ENCODE measurements at places on chromosomes 2 and 18. TPM values are rescaled to one million over a fixed set of nuclear protein-coding genes. Genes with fewer than 3 reads are reported as not detected.
A peak's percentile ranks its signal among the peaks of the same experiment; 100 is the strongest.

Gene UGT1A8
- total RNA-seq: not detected

Gene MTA3
- total RNA-seq: 23.5 TPM

Gene DBI
- 172 TPM for total RNA-seq

Gene CEP76
- total RNA-seq: 5.0 TPM

Gene TUBB8B
- total RNA-seq: 0.47 TPM

Gene RAD51AP2
- not detected for total RNA-seq

Gene RNF103
- total RNA-seq: 23.3 TPM

Gene TLX2
- total RNA-seq: not detected

Gene ATP9B
- total RNA-seq: 48.6 TPM

Gene SERPINB2
- not detected for total RNA-seq

Gene GAL3ST2
- not detected for total RNA-seq

- H3K4me3 ChIP-seq: no peak overlapping the region
- H3K36me3 ChIP-seq: no peaks in the 10 kb centered on the region
- H3K27ac ChIP-seq: no peak overlapping the region
- H3K4me1 ChIP-seq: peaks cover 50% of the 10 kb centered on the region
Observed at GRCh38 chr2:191167766-191168165, 17.0 kb upstream of the STAT4 start.

- no peaks in the 10 kb centered on the region for H3K36me3 ChIP-seq
- no peaks in the 10 kb centered on the region for H3K27me3 ChIP-seq
- peaks cover 23% of the 10 kb centered on the region for H3K4me1 ChIP-seq
- no peak overlapping the region for H3K4me3 ChIP-seq
- DNase-seq: no peak
Observed at GRCh38 chr2:10271946-10272345, 30.8 kb upstream of the HPCAL1 start.

DNA sequence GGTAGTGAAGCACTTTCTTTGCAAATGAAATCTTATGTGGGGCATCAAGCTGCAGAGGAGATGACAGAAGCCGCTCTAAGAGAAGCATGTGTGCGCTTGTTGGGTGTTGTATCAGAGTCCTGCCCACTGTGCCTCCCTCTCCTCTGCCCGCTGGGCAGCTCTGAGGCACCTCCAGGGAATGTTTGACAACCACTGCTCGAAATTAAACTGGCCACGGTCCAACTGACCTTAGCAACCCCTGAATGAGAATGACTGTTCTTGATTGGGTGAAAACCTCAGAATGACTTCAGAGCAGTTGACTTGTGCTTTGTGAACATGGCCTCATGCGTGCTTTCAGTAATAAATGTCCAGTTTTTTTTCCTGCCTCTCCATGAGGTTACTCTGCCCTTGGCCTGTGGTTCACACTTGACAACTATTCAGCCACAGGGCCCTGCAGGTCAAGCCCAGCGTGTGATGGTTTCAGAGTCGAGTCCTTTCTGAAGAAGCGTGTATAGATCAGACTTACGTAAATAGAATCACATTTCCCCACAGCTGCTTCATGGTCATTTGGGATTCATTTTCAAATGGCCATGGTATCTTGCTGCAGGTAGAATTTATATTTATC lies 94.9 kb downstream of the SLC4A3 start:
- no peak overlapping the region for H3K27ac ChIP-seq
- H3K4me1 ChIP-seq: no peaks in the 10 kb centered on the region
- H3K36me3 ChIP-seq: no peaks in the 10 kb centered on the region
- DNase-seq: no peak

- H3K27me3 ChIP-seq: no peaks in the 10 kb centered on the region
- H3K4me3 ChIP-seq: peak overlapping the region; percentile 96
- H3K36me3 ChIP-seq: no peaks in the 10 kb centered on the region
- DNase-seq: peak; percentile 51
- peak overlapping the region; percentile 99 for H3K27ac ChIP-seq
- peaks cover 53% of the 10 kb centered on the region for H3K4me1 ChIP-seq
Observed at GRCh38 chr18:75211002-75211621, 515 bp downstream of the TSHZ1 start.

DNA sequence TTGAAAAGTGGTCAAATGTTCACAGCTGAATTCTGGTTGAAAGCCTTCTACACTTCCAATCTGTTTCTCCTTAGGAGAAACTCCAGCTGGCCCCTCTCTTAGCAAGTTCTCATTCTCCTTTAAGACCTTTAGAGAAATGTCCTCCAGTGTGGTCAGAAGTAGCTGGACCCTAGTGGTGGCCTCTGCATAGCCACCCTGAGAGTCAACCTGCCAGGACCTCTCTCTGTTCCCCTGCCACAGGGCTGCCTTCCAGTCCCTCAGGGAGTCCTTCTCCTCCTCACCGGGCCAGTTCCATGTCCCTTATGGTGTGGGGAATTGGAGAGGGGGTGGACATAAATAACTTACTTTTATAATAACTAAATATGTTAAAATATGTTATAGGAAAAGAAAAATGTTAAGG lies 200.9 kb upstream of the PKDCC start:
- H3K27me3 ChIP-seq: peaks cover 13% of the 10 kb centered on the region
- H3K27ac ChIP-seq: no peak overlapping the region
- no peak for DNase-seq
- no peaks in the 10 kb centered on the region for H3K36me3 ChIP-seq
- H3K4me1 ChIP-seq: peaks cover under 1% of the 10 kb centered on the region

GRCh38 chr2:183919926-183920325 lies 678.4 kb upstream of the ZNF804A start:
- H3K36me3 ChIP-seq: no peaks in the 10 kb centered on the region
- no peak for DNase-seq
- H3K4me1 ChIP-seq: no peaks in the 10 kb centered on the region

DNA sequence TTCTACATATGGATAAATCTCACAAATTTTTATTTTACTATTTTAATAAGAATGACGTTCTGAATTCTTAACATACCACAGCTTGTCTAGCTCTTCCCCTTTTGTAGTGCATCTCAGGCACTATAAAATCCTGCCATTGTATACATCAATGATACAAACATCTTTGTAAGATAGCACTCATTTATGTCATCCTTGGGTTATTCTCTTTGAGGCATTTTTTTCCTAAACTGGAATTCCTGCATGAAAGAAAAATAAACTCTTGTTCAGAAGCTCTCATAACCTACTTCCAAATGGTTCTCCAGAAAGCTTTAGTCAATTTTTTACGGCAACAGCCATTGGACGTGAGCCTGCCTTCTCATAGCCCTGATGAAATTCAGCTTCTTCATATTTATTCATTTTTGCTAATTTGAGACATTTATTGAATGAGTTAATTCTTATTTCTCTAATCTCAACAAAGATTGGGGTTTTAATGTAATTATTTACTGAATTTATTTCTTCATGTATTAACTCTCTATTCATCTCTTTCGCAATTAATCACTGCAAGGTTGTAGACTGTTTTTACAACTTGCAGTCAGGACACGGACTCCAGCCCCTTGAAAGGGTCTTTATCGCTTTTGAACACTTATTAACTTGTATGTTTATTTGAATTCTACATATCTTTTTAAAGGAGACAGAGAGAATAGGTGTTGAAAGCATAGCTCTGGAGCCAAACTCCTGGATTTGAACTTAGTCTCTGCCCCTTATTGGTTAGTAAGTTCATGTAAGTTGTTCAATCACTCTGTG lies 57.6 kb upstream of the PARD3B start:
- no peaks in the 10 kb centered on the region for H3K27me3 ChIP-seq
- H3K4me3 ChIP-seq: no peak overlapping the region
- no peaks in the 10 kb centered on the region for H3K4me1 ChIP-seq

DNA sequence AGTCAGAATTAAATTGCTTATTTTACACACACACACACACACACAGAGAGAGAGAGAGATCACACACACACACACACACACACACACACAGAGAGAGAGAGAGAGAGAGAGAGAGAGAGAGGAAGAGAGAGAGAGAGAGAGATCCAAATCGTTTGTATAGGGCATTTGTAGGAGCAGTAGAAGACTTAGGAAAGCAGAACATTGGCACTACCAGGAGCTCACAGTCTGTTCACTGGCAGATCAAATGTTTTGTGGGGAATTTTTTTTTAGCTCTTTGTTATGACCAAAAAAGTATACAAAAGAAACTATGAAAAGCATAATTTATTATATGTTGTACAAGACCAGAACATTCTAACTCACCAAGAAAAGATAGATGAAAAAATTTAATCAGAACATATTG lies 81.8 kb downstream of the MBD5 start:
- H3K4me3 ChIP-seq: no peak overlapping the region
- no peak for DNase-seq
- no peaks in the 10 kb centered on the region for H3K27me3 ChIP-seq
- H3K36me3 ChIP-seq: no peaks in the 10 kb centered on the region
- H3K27ac ChIP-seq: no peak overlapping the region

- H3K36me3 ChIP-seq: no peaks in the 10 kb centered on the region
- H3K27ac ChIP-seq: no peak overlapping the region
- no peaks in the 10 kb centered on the region for H3K27me3 ChIP-seq
- no peak for DNase-seq
- H3K4me1 ChIP-seq: no peaks in the 10 kb centered on the region
Observed at GRCh38 chr2:75431763-75432162, 129.0 kb downstream of the EVA1A start.

DNA sequence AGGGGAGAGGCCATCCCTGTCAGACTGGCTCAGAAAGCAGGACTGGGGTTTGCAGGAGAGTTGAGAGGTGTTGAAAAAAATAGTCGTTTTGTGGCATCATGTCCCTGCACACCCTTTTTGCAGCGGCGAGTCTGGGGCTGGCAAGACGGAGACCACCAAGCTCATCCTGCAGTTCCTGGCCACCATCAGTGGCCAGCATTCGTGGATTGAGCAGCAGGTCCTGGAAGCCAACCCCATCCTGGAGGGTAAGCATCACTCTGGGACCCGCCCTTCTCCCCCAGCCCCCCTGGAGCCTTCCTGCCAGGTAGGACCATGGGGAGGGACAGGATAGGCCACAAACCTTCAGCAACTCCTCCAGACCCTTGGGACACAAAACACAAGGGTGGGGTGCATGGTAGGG lies 34.2 kb downstream of the MYO7B start:
- no peaks in the 10 kb centered on the region for H3K36me3 ChIP-seq
- H3K27me3 ChIP-seq: no peaks in the 10 kb centered on the region
- H3K4me3 ChIP-seq: no peak overlapping the region
- DNase-seq: no peak
- no peaks in the 10 kb centered on the region for H3K4me1 ChIP-seq

GRCh38 chr2:175004980-175005732 lies at the start of gene CHN1:
TSS of gene CHN1 (minus strand) at chr2:175005381. CDS start at chr2:175004912, 469 bp downstream.
- DNase-seq: peak; percentile 79
- peak within 1 kb of the TSS; percentile 82 for H3K27ac ChIP-seq
- no peaks in the 10 kb centered on the region for H3K36me3 ChIP-seq
- peak within 1 kb of the TSS; percentile 77 for H3K4me3 ChIP-seq
- peaks cover 30% of the 10 kb centered on the region for H3K27me3 ChIP-seq

GRCh38 chr18:29874519-29875098 lies 1167.9 kb downstream of the DSC3 start:
- no peak overlapping the region for H3K4me3 ChIP-seq
- H3K36me3 ChIP-seq: no peaks in the 10 kb centered on the region
- no peak overlapping the region for H3K27ac ChIP-seq
- DNase-seq: no peak

- H3K27ac ChIP-seq: no peak overlapping the region
- H3K27me3 ChIP-seq: no peaks in the 10 kb centered on the region
- H3K36me3 ChIP-seq: no peaks in the 10 kb centered on the region
Observed at GRCh38 chr2:212709280-212709679, 170.7 kb upstream of the ERBB4 start.

GRCh38 chr2:182866461-182867406 lies at the start of gene FRZB:
TSS of gene FRZB (minus strand) at chr2:182866637. CDS start at chr2:182866552, 85 bp downstream.
- H3K27ac ChIP-seq: peak within 1 kb of the TSS; percentile 53
- H3K36me3 ChIP-seq: no peaks in the 10 kb centered on the region
- H3K27me3 ChIP-seq: peaks cover 28% of the 10 kb centered on the region
- H3K4me3 ChIP-seq: peak within 1 kb of the TSS; percentile 51
- peak; percentile 46 for DNase-seq

DNA sequence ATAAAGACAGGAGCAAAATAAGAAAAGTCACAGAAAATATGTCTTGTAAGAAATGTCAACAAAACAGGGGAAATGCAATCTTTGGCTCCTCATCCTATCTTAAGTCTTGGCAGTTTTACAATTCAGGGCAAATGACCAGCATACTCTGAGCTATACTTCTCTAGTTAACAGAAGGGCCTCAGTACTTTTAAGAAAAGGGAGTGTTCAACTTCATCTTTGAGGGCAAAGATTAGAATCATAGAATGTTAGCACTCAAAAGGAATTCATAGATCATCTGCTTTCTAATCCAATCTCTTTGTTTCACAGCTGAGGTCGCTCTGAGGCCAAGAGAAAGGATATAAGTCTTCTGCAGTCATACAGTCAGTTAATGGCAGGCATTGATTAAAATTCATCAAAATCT lies 174.0 kb upstream of the NT5C1B start:
- H3K4me1 ChIP-seq: no peaks in the 10 kb centered on the region
- H3K4me3 ChIP-seq: no peak overlapping the region
- no peak for DNase-seq
- H3K36me3 ChIP-seq: no peaks in the 10 kb centered on the region
- no peak overlapping the region for H3K27ac ChIP-seq
- no peaks in the 10 kb centered on the region for H3K27me3 ChIP-seq

DNA sequence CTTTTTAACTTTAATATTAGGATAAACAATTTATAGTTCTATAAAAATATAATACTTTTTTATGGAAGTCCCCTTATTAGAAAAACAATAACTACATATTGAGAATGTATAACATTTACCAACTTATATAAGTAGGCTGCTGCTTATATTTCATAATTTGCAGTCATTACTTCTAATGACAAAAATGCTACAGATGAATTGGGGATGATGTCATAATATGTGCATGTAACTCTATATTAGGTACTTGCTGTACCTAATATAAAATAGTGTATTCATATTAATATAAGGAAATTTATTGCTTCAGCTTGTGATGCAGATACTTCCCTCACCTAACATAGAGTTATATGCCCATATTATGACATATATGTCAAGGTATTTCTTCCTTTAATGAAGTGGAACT lies 100.7 kb downstream of the GALNT13 start:
- no peaks in the 10 kb centered on the region for H3K4me1 ChIP-seq
- H3K4me3 ChIP-seq: no peak overlapping the region
- no peak for DNase-seq
- H3K27ac ChIP-seq: no peak overlapping the region
- no peaks in the 10 kb centered on the region for H3K36me3 ChIP-seq

- no peaks in the 10 kb centered on the region for H3K4me1 ChIP-seq
- no peaks in the 10 kb centered on the region for H3K36me3 ChIP-seq
- no peaks in the 10 kb centered on the region for H3K27me3 ChIP-seq
- no peak overlapping the region for H3K27ac ChIP-seq
- H3K4me3 ChIP-seq: peak overlapping the region; percentile 48
Observed at GRCh38 chr2:129758784-129759471, 220.5 kb upstream of the RAB6C start.

DNA sequence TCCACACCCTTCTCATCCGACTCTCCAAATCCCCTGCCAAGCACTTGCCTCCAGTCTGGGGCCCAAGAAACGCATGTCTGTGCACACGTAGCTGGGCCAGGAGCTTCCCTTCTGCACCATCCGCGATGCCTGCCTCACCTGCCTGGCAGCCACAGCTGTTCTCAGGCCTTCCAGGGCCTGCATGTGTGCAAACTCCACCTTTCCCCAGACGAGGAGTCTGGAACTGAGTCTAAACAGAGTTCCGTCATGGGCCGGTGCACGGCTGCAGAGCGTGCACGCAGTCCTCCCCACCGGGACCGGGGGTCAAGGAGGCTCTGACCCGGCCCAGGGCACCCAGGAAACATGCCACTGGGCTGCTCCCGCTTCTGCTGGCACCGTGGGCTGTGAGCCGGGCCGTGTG lies 66.8 kb upstream of the SALL3 start:
- peaks cover 16% of the 10 kb centered on the region for H3K27me3 ChIP-seq
- H3K36me3 ChIP-seq: no peaks in the 10 kb centered on the region
- DNase-seq: no peak
- no peak overlapping the region for H3K27ac ChIP-seq

All from lower lobe of right lung (tissue), 2 donors.